Heart left ventricle (tissue), 16 donors: ENCODE measurements at places on chromosomes 4 and X. TPM values are rescaled to one million over a fixed set of nuclear protein-coding genes. Genes with fewer than 3 reads are reported as not detected.

Gene F11
- total RNA-seq = not detected

Gene TRO
- 1.8 TPM for total RNA-seq

Gene DDX60
- total RNA-seq = 27.2 TPM

Gene HDX
- total RNA-seq = 3.4 TPM
